ENCODE measurements at places on chromosomes 3 and 15.

DNA sequence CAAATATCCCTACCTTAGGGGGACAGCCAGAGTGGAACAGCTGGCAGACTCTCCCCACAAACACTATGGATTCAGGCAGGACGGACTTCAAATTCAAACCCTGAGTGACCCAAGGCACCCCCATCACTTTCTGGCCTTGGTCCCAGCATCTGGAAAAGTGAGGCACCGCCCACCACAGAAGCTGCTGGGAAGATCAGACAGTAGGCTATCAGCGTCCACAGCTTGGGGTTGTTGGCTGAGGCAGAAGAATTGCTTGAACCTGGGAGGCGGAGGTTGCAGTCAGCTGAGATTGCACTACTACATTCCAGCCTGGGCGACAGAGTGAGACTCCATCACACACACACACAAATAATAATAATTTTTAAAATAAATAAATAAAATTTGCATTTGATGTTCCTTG, 8.5 kb downstream of the PFKFB4 start:
- no peak for DNase-seq

DNA sequence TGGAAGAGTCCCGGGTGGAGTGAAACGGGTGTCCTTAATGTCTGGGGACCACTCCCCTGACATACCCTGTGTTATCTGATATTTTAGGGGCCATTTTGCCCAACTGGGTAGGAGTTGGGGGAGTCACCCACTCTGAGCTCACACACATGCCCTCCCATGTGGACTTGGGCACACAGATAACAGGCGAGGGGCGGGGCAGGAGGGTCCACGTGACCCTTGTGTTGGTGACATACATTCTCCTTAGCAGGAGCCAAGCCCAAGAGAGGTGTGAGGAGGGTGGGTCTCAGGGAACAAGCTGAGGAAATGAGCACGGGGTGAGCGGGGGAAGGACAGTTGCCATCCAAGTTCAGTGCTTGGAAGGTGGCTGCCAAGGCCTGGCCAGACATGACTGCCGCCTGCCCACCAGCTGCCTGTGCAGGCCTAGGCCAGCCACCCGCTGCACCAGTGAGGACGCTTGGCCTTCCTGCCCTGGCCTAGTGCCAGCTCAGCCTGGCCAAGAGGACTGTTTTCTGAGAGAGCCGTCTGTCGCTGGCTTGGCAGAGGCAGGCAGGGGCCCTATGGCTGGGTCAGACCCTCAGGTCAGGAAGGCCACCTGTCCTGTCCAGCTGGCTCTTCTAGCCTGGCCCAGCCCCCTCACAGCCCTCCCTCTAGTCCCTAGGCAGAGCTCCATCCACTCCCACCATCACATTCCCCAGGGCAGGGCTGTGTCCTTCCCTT, 31.3 kb upstream of the TMEM115 start:
- no peak for DNase-seq

GRCh38 chr3:139434764-139435307, 41.5 kb downstream of the RBP2 start:
- DNase-seq, result no peak

- DNase-seq, result no peak
Measured at GRCh38 chr3:166243511-166243910, 406.3 kb upstream of the BCHE start.

GRCh38 chr3:44098656-44099415, 142.8 kb upstream of the TOPAZ1 start:
- DNase-seq, result no peak

- no peak for DNase-seq
Measured at GRCh38 chr3:129560269-129560787, 17.4 kb downstream of the H1-8 start.

DNA sequence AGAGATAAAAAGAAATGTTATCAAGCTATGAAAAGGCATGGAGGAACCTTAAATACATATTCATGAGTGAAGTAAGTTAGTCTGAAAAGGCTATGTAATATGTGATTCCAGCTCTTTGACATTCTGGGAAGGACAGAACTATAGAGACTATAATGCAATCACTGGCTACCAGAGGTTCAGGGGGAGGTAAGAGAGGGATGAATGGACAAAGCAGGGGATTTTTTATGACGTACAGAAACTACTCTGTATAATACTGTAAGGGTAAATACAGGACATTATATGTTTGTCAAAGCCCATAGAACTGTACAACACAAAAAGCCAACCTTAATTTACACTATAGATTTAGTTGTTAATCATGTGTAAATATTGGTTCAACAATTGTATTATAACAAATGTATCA, 46.1 kb downstream of the MCTP2 start:
- DNase-seq, result no peak

- no peak for DNase-seq
Measured at GRCh38 chr3:183931881-183932280, 47.2 kb upstream of the PARL start.

GRCh38 chr3:141486496-141486745, 406 bp upstream of the RASA2 start:
- DNase-seq, result peak; percentile 35

- peak; percentile 35 for DNase-seq
Measured at GRCh38 chr15:67945951-67946700, 106.3 kb upstream of the RNU6-1 start.

DNA sequence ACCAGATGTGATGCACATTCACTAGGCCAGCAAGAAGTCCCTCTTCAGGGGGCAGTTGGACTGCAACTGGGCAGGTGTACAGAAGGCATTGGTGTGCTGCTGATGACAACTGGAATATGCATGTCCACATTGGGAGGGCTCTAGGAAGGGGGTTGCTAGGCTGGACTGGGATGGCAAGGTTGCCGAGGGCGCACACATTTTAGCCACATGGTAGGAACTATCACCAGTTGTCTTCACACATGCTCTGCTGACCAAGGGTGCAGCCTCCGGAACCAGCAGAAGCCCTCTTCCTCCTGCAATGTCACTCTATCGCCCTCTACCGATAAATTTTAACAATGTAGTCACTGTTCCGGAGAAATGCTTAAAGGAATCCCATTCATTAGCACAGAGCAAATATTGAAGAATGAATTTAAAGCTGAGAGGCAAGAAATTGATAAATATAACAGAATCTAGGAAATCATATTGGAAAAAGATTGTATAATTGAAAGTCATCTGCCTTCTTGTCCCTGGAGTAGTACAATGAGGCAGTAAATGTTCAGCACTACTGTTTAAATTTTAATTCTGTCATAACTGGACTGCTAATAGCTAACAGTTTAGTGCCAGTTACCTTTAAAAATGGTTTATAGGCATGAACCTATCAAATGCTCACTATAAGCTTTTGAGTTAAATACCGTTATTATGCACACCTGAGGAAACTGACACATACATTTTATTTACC, 22.6 kb upstream of the LYSMD4 start:
- DNase-seq, result peak; percentile 80

DNA sequence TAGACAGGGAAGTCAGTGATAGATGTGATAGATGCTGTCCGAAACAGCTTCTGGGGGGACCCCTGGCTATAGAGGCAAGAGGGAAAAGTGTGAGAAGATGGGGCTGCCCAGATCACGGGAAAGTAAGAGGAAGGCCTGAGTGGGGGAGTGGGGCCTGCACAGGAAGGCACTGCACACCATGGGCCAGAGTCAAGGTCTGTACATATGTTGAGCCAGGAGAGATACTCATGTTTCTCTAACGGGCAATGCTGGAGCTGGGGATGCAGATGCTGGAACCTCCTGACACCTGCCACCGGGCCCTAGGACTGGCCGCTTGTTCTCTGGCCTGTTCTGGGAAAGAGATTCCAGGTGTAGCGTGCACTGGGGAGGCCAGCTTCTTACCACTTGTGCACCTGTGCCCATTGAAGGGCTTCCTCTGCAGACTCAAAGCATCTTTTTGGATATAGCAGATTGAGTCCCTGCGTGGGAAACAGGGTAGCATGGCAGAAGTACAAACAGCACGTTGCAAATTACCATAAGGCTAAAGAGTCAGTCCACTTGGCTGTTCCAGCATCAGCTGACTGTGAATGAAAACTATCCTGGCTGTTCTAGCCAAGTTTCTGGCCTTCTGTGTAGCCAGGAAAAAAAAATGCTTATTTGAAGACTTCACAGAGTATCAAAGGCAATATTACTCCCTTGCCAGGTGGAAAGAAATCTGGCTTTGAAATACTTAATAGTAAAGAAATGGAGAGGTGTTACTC, 77.1 kb upstream of the GSK3B start:
- DNase-seq, result no peak

GRCh38 chr3:50580683-50581458, 11.5 kb downstream of the HEMK1 start:
- DNase-seq, result no peak

DNA sequence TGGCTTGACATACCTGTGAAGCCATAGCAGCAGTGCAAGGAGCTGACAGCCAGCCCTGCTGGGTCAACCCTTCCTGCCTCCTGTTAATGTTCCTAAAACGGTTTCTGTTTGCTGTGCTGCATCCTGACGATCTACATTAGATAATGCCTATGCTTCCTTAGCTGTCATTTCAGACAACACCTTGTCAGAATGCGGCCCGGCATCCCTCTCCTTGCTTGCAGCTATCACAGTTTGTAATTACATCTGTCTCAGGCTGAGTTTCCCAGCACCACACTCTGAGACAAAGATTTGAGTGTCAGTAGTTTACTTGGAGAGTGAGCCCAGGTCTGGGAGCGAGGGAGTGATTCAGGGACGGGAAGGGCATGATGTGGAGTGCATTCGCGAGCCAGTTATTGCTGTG, 9.0 kb downstream of the TRH start:
- no peak for DNase-seq

- DNase-seq, result no peak
Measured at GRCh38 chr3:178456621-178457285, 79.5 kb upstream of the KCNMB2 start.

- no peak for DNase-seq
Measured at GRCh38 chr3:101725890-101726275, 1.5 kb downstream of the CEP97 start.

DNA sequence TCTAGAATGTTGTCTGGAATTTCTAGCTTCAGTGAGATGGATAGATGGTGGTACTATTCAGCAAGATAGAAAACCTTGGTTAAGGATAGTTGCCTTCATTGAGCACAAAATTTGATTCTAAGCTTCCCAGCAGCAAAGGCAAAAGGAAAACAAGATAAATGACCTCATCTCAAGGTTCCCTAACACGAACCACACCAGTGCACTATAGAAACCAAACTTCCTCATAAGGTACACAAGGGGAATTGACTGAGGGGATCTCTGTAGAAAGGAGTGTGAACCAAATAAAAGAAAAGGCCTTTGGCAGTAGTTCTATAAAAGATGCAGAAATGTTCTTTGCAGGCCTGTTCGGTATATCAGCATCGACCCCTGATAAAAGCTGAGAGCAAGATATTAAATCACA, 288.9 kb downstream of the SHQ1 start:
- DNase-seq, result peak; percentile 45

DNA sequence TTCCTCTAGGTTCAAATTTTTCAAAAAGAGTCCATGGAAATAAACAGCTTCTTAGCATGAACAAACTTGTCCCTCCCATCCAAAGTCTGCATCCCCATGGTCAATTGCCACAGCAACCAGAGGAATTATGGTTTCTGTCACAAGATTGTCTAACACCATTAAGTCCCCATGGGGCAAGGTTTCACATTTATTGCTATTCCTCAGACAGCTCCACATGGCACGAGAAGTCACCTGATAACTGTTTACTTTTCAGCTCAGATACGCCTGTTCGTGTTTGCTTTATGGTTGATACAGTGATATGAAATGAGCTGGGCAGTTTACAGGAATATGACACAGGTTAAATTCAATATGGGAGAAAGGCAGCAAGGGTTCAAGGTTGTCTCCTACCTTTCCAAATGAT, 37.9 kb upstream of the MUC13 start:
- DNase-seq, result no peak

- DNase-seq, result no peak
Measured at GRCh38 chr3:128481438-128481942, 11.5 kb downstream of the GATA2 start.

All from KBM-7 (cell line).